Kidney epithelial cell (primary cell): ENCODE measurements at places on chromosomes 1 and 21. TPM values are rescaled to one million over a fixed set of nuclear protein-coding genes. Genes with fewer than 3 reads are reported as not detected.

Gene PLA2G2F
- total RNA-seq = 6.9 and 9.2 TPM in 2 replicates

Gene TNFRSF18
- 0.67 and 2.1 TPM in 2 replicates for total RNA-seq

GRCh38 chr1:235637756-235638534, 11.6 kb downstream of the GNG4 start:
- DNase-seq = no peak

Gene RGS18
- 0.14 TPM in 1 of 2 replicates, not detected in the other for total RNA-seq

Gene PIK3C2B
- total RNA-seq = 2.5 and 2.8 TPM in 2 replicates

Gene RNU1-1
- under 0.01 TPM in 2 replicates for total RNA-seq

DNA sequence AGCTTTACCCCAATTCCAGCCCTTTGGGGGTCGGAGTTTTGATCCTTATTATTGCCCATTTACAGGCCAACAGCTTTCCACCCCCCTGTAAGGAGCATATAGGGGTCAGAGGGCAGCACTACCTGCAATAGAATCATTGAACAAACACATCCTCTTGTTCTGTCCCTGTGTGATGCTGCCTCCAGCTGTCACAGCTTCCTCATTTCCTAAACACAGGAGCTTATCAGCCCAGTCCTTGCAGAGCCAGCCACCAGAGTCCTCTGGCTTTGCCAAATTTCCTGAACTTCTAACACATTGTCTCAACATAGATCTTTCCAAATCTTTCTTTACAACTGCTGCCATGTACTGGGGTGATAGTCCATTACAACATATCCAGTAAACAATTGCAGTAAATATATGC, 32.8 kb upstream of the PTBP2 start:
- DNase-seq = no peak

Gene FLVCR1
- 3.9 and 4.0 TPM in 2 replicates for total RNA-seq

DNA sequence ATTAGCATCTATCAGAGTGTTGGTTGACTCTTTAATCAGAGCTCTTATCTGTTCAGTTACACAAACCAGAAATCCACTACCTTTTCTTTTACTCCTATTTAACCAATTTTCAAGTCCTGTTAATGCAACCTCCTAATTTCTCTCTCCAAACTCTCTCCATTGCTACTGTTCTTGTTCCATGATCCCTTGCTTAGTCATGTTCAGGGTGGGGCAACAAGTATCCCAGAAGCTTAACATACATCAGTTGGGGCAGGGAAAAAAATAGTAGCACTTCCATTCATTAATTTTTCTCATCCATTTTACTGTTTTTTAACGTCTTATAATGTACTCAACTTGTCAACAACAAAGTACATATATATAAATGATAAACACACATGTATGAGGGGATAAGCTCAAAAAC, 111.2 kb upstream of the LBR start:
- no peak for DNase-seq

Gene CATSPERE
- total RNA-seq = 0.13 and 0.21 TPM in 2 replicates

Gene F13B
- total RNA-seq = not detected in 2 replicates

DNA sequence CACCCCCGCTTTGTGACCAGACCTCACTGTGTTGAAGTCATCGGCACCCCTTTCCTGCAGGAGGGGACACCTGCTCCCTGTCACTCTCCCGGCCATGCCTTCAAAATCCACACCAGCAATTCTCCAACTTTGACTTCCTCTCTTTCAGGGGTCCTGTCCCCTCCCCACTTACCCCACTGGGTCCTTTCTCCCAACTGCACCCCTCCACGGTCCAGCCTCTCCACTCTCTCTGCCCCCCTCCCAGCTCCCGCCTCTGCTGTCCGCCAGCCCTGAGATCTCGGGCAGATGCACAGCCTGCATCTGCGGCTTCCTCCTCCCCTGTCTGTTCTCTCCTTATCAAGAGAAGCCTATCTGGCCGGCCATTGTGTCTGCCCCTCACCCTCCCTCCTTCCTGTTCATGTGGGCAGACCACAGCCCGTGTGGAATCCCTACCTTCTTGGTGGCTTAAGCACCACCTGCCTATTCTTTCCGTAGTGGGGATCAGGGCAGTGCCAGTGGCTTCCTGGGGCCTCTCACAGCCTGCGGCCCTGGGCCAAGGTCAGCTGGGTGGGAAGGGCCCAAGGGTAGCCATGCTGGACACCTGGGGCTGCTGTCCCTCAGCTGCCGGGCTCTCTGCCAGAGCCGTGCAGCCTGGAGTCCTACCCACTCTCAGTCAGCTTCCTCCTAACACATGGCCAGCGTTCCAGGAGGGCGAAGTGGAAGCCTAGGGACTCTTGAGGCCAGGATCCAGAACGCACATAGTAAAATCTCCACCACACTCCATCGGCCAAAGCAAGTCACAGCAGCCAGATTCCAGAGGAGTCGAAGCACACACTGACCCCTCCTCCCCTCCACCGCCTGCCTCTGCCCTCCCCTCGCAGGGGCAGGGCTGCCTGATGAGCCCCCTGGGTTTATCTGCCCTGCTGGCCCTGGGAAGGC, 5.1 kb upstream of the HES4 start:
- no peak for DNase-seq

Gene RSRP1
- 48.6 and 55.0 TPM in 2 replicates for total RNA-seq

Gene TMEM269
- 0.04 and 0.27 TPM in 2 replicates for total RNA-seq

DNA sequence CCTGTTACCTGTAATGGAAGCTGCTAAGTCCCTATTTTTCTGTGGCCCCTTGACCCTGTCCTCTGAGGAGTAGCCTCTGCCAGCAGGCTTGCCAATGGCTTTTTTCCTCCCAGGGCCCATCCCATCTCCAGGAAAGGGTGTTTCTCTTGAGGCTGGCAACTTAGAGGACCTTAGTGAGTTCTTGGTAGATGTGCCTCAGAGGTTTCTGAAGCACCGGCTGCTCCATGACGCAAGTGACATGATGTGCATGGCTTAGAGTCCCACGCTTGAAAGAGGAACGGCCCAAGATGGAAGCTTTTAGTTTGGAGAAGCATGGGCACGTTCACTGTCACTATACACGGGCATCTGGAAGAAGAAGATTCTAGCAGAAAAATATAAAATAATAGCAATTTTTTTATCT, 63.0 kb downstream of the TGFB2 start:
- no peak for DNase-seq

DNA sequence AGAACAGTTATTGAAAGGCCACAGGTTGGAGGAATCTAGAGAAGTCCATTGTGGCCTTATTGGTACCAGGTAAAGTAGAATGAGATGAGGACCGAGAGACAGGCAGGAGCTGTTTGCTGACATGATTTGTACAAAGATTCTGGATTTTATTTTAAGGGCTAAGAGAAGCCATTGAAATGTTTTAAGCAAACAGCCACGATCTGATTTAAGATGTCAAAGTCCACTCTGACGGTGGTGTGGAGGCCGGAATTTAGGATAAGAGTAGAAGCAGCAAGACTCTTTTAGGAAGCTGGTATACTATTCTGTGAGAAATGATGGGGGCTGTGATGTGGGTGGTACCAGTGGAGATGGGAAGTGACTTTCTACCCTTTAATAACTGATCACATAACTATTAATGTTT, 418.5 kb downstream of the DPYD start:
- DNase-seq = no peak

GRCh38 chr21:17631195-17631594, 18.5 kb upstream of the BTG3 start:
- no peak for DNase-seq

GRCh38 chr1:114229368-114229767, 75.7 kb upstream of the SYT6 start:
- DNase-seq = no peak

DNA sequence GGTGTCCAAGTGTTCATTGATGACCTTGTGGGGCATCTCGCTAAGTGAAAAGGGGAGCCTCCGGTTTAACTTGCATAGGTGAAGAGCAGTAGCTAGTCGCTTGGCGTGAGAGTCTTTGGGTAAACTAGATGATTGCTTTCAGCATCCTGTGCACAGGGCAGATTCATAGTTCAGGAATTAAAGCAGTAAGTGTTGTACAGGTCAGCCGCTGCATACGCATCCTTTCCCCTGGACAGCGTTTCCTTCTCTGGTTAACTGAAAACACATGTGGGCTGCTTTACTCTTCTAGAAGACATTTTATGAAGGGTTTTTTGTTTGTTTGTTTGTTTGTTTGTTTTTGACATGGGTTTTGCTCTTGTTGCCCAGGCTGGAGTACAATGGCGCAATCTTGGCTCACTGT, 12.1 kb downstream of the NDUFV3 start:
- DNase-seq = no peak

DNA sequence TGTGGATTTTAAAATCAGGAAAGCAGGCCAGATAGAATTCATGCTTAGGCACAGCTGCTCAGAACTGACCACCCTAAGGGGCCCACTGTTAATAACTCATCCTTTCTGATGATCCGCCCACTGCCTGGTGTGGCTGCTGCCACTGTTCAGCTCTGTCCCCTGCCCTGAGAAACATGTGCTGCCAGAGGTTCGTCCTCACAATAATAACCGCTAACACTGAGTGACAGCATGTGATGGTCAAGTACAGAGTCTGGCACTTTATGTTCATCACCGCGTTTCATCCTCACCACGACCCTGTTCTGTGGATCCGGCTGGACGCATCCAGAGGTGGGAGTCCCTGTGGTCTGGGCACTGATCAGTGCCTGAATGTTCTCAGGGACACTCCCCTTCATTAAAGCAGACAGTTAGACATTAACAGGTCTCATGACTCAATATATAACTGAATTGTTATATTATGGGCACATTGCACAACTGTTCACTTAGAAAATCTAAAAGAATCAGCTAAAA, 108.6 kb downstream of the SIM2 start:
- peak; percentile 56 for DNase-seq

Gene CD5L
- not detected in 2 replicates for total RNA-seq

DNA sequence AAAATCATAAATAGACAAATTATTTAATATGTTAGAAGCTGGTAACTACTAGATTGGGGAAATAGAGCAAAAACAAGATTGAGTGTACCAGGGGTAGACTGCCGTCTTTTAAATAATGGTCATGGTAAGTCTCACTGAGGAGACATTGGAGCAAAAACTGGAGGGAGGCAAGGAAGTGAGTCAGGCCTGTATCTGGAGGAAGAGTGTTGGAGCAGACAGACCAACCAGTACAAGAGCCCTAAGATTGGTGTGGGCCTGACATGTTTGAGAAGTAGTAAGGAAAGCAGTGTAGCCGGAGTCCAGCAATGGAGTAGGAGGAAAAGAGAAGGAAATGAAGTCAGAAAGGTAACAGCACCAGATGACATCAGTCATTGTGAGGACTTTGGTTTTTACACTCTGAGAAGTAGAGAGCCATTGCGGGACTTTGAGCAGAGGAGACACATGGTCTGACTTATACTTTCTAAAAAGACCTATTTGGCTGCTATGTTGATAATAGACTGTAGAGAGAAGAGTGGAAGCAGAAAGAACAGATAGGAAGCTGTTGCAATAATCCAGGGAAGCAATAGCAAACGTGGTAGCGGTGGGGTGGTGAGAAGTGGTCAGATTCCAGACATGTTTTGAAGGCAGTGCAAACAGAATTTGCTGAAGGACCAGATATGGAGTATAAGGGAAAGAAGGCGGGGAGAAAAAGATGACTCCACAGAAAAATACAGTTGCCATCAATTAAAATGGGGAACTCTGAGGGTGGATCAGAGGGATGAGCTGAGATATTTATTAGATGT, 44.7 kb upstream of the GJA5 start:
- no peak for DNase-seq

DNA sequence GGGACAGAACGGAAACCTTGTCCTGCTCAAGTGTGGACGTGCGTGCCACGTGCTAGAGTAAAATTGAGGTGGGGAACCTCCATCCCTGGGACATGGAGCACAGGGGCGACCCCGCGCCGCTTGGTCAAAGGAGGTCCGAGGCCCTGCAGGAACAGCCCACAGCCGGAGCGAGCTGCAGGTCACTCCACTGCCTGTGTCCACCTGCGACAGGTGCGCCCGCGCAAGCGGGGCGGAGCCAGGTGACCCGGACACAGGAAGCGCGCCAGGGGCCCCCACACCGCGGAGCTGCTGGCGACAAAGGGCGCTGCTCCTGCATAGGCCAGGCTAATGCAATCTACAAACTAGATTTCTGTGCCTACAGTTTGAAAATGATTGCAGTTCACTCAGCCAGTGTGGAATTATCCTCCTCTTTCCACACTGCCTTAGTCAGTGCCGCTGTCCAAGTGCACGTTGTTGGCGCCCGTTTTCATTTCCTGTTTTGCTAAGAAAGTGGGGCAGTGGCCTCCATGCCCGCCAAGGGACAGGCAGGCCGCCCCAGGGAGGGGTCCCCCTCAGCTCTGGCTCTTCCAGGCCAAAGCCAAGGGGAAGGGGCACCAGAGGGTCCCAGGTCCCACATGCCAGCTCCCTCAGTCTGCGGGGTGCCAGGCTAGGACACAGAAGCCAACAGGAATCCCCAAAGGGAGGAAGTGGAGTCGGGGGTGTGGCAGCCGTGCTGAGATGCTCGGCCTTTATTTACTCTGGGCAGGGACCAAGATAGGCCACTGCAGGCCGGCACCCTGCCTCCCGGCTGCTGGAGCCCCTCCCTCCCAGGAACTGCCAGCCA, 4.3 kb upstream of the NADK start:
- no peak for DNase-seq

DNA sequence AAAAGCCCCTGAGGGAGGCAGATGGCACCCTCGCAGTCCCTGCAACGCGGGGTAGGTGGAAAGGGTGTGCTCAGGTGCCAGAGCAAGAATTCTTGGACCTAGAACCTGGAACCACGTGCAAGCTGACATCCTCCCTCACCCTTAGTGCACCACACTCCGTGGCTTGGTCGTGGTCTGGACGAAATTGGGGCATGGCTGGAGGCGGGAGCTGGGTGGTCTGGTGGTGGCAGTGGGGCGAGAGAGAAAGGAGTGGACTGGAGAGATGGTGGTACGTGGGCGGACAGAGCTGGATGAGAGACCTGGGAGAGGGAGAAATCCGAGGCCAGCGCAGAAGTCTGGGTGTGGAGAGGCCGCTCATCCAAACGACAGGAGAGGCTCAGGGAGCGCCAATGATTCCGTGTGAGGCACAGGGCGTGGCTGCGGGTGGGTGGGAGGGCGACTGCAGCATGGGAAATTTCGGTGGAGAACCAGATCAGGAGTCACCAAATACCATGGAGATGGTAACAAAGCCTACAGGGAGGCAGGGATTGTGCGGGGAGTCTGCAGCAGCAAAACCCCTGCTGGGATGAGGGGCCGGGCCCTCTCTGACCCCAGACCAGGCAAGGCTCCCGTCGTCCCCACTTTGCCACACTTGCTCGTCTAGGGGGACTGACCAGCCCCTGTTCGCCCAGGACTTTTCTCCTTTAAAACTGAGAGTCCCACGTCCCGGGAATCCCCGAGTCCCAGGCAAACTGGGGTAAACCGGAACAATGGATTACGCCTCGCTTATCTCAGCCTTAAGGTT, 31.9 kb downstream of the CDCP2 start:
- DNase-seq = no peak

DNA sequence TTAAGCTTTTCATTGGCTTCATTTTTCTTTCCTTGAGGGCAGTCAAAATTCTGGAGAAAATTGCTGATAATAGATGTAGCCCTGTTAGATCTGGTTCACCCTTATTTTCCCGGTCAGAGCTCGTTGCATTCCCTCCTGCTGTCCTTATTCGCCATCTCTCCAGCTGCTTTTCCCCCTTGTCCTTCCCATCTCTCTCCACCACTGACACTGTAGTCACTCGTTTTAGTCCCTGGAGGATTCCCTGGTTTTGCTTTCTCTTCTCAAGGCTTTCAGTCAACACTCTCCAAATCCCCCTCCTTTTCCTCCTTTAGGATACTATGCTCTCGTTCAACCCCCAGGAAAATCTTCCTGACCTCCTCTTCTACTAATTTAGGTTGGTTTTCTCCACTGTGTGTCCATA, 83.1 kb downstream of the C21orf91 start:
- DNase-seq = no peak
